Activated T-cell treated with anti-CD3 and anti-CD28 coated beads, Interleukin-2, amount 50 U/mL, for 24 hours (primary cell): ENCODE measurements at places on chromosomes 6 and 20.

DNA sequence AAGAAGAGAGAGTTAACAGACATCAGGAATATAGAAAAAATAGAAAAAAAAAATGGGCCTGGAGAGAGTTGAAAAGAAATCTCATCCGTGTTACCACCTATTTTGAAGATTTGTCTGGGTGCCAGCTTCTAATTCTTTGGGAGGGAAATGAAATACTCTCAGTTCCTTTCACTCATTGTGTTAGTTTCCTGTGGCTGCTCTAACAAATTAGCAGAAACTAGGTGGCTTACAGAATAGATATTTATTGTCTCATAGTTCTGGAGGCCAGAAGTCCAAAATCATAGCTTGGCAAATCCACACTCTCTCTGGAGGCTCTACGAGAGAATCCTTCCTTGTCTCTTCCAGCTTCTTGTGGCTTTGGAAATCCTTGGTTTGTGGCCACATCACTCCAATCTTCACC, 225.1 kb upstream of the BTBD3 start:
- no peak for DNase-seq

GRCh38 chr6:24451581-24452388, 37.6 kb downstream of the GPLD1 start:
- no peak for DNase-seq

DNA sequence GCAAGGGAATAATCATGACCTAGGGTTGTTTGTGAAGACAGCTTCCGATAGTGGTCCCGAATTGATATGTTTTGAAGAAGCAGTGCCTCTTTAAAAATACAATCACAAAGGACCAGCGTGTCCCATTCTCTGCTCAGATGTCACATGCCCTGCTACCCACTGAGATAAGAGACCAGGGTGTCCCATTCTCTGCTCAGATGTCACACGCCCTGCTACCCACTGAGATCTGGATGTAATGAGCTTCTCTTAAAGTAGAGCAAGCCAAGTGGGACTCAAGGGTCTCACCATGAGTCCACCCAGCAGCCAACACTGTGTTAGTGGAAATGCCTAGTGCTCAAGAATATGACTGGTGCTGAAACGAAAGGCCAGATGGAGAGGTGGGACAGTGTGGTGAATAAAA, 22.2 kb downstream of the RIN2 start:
- no peak for DNase-seq

DNA sequence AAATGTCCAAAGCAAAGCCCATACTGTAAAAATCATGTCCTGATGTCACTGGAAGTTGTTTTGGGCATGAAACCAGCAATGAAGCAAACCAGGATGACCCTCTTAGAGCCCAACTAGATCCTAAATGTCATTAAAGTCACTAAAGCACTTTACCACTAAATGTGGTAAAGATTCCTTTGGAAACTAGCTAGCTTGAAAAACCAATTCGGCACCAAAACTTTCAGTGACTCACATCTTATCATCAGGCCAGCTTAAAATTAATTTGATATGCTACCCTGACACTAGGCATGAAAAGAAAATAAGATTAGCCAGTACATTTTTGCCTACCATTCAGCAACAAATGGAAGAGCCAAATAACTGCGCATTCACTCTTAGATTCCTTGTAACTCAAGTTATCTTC, 145.8 kb downstream of the PACRG start:
- no peak for DNase-seq

- DNase-seq, result no peak
Observed at GRCh38 chr20:50658804-50659380, 32.5 kb downstream of the RIPOR3 start.

- no peak for DNase-seq
Observed at GRCh38 chr6:107186047-107186446, 70.7 kb upstream of the BEND3 start.

DNA sequence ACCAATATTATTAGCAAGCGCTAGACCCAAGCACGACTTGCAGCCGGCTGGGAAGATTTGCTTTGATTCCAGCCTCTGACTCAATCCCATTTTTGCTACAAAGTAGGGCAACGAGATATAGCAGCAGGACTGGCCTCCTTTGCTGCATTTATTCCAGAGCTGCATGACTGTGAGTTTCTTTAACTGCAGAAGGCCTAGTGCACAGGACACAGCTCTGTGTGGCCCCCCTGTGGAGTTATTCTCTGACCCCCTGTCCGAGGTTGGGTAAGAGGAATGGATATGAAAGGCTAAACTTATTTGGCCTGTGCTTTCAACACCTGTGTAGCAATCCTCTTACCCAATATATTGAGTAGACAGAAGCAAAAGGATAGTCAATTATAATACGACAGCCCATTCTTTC, 133.3 kb upstream of the SPTLC3 start:
- no peak for DNase-seq
